ENCODE measurements at places on chromosomes 13 and 19.

GRCh38 chr13:76872675-76873074, 13.5 kb downstream of the KCTD12 start:
- no peak for DNase-seq

DNA sequence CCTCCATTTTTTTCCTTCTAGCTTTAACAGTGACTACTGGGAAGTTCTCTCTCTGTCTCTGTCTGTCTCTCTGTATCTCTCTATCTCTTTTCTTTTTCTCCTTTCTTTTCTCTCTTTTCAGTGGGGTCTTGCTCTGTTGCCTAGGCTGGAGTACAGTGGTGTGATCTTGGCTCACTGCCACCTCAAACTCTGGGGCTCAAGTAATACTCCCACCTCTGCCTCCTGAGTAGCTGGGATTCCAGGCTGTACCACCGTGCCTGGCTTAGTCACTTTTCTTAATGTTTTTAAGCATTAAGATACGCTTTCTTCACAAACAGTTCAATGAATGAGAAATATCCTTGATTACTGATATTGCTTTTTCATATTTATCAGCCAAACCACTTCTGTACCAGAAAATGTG, 13.1 kb downstream of the PCCA start:
- DNase-seq: no peak

GRCh38 chr19:33125929-33126388, 6.0 kb upstream of the WDR88 start:
- peak; percentile 65 for DNase-seq

GRCh38 chr13:76971851-76972829, 19.7 kb upstream of the CLN5 start:
- no peak for DNase-seq

- no peak for DNase-seq
Measured at GRCh38 chr19:41771410-41771809, 16.1 kb downstream of the CEACAM6 start.

DNA sequence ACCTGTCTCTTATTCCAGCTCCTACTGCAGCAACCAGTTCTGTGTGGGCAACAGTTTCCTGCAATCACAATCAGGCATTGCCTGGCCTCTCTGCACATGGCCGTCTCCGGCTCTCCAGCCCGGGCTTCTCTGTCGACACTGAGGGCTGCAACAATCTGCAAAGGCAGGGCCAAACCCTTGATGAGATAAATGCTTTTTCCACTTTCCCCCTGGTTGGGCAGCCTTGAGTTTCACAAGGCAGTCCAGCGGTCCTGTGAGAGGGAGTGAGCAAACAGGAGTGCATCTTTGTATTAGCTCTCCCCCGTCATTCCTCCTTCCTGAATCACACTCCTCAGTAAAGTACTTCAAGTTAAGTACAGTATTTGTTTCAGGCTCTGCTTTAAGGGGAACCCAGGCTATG, 40.7 kb upstream of the VWA8 start:
- DNase-seq: no peak

- DNase-seq: no peak
Measured at GRCh38 chr19:6556480-6557195, 25.8 kb downstream of the TNFSF9 start.

DNA sequence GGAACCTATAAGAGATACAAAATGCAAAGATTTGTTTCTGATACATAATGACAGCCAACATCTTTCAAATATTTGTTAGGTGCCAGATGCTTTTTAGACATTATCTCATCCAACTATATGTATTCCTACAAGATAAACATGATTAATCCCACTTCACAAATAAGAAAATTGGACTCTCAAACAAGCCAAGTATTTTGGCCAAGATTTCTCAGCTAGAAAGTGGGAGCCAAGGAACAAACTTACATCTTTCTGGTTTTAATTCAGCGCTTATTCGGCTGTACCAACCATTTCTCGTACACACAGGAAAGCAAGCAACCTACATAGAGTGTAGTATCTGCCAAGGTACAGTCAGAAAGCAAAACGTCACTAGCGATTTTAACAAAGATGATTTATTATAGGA, 85.7 kb upstream of the SERP2 start:
- no peak for DNase-seq

DNA sequence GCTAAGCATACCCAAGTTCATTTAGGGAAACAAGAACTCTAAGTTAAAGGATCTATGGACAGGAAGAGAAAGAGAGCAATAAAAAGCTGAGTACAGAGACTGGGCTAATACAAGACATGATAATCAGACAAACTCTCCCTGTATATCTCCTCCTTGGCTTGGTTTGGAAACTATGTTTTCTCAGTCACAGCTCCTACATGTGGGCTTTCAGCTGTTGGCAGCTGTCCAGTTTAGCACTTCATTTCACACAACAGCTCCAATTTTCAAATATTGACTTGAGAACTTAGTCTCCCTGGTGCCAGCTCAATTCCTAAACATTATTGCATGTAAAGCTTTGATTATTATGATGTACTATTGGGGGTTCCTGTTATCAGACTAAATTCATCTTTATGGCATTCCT, 222.8 kb upstream of the OBI1 start:
- no peak for DNase-seq

DNA sequence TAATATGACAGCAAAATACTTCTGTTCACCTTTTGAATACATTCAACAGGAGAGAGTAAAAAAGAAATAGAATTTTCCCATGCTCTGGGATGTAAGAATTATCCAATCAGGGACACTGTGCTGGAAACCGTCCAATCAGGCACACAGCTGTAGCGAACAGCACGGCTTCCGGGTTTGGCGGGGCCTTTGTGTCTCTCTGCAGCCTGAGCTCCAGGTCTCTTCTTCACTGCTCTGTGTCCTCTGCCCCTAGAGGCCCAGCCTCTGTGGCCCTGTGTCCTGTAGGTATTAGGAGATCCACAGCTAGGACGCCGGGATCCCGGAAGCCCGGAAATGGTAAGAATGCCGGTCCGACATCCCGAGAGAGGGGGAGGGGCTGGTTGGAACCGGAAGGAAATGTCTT, 92.7 kb downstream of the ZNF737 start:
- no peak for DNase-seq

DNA sequence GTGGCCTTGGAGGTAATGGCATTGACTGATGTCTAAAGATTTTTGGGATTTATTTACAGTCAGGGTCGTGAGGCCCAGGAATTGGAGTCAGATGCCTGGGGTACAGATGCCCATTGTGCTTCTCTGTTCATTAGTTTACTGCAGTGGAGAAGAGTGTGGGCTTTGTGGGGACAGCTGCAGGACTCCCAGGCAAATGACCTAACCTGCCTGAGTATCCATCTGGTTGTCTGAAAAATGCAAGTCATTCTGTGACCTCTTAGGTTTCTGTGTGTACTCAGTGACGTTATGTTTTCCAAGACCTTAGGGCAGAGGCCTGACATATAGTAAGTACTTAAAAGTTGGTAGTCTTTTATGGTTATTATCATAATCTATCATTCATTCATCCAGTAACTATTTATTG, 60.5 kb downstream of the SPATA13 start:
- no peak for DNase-seq

DNA sequence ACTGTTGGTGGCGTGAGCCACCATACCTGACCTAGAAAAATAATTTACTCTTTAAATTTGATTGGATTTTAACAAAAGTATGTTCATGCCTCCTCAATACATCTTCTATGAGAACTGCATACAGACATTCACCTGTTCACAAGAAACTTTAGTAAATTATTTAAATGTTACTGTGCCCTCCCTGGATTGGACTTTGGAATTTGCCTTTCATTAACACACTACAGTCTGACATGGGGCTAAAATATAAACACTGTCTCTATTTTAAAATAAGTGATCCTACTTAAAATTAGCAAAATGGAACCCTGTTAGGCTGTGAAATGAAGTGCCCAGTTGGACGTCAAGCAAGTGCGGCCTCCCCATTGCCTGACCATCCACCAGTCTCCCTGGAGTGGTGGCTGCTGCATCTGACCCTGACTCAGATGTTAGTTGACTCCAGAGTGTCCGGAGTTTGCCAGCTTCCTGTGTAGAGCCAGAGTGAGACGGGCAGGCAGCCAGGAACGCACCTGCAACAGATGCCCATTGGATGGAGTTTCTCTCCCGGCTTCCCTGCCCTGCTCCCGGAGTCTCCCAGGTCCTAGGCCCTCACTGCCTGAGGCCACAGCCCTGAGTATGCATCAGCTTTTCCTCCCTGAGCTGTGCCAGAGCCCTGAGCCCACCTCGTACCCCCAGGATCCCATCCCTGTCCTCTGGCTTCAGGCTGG, 45.9 kb upstream of the ATP11A start:
- no peak for DNase-seq

DNA sequence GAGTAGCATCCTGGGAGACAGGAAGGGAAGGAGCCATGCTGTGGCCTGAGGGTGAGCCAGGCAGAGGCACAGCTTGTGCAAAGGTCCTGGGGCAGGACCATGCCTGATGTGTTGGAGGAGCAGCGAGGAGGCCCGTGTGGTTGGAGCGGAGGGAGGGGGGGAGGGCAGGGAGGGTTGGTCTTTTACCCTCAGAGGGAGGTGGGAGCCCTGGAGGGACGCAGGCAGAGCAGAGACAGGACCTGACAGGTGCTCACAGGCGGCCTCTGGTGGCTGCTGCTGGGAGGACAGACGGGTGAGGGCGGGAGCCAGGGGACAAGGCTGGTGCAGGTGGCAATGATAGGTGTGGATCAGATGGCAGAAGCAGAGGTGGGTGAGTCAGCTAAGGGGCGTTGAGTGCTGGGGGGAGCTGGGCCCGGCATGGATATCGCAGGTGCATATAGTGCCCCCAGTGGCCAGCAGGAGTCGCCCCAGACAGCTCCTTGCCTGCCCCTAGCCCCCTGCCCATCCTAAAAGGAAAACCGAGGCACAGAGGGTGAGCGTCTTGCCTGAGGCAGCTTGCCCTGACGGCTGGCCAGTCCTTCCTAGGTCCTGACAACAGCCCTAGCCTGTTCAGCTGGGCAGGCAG, 9.8 kb upstream of the GNA15 start:
- DNase-seq: peak; percentile 39

GRCh38 chr19:21087871-21088270, 5.9 kb downstream of the ZNF714 start:
- DNase-seq: no peak

DNA sequence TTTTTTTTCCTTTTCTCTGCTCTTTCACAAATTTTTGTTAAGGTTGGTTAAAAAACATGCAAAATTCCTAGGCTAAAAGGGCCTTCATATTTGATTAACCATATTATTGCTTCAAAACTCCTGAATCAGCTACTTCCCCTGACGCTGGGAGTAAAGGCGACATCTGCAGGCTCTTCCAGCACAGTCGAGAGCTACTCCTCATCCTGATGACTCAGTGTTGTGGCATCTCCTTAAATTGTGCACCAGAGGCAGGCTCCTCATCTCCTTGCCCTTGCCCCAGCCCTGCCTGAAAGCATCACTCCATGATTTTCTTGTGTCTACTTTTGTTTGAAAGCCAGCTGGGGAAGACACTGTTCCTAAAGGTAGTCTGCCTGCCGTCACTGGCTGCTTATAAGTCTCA, 24.5 kb upstream of the SOX1 start:
- DNase-seq: peak; percentile 7

DNA sequence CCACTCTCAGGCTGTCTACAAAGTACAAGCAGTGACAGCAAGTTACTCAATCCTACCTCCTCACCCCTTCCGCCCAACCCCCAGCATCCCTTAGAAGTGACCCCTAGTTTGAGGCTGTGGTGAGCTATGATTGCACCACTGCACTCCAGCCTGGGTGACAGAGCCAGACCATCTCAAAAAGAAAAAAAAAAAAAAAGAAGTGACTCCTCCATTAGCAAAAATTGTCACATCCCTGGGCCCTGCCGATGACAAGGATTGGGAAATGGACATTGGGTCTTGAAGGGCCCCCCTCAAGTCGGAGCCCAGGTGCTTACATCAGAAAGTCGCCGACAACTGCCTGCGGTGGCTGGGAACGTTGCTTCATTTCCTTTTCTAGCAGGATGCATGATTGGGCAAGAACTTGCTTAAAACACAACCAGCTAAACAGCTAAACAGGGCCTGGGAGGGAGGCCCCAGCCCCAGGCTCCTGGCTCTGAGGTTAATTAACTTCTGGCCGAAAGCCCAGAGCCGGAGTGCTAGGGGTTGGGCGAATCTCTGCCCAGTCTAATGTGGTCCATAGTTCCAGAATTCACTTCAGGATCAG, 15.3 kb downstream of the RAB3D start:
- no peak for DNase-seq

Data from LoVo (cell line).